Foreskin melanocyte (primary cell): ENCODE measurements at places on chromosomes 16 and 17.

GRCh38 chr17:66344473-66344872, 42.1 kb downstream of the PRKCA start:
- DNase-seq, result no peak

DNA sequence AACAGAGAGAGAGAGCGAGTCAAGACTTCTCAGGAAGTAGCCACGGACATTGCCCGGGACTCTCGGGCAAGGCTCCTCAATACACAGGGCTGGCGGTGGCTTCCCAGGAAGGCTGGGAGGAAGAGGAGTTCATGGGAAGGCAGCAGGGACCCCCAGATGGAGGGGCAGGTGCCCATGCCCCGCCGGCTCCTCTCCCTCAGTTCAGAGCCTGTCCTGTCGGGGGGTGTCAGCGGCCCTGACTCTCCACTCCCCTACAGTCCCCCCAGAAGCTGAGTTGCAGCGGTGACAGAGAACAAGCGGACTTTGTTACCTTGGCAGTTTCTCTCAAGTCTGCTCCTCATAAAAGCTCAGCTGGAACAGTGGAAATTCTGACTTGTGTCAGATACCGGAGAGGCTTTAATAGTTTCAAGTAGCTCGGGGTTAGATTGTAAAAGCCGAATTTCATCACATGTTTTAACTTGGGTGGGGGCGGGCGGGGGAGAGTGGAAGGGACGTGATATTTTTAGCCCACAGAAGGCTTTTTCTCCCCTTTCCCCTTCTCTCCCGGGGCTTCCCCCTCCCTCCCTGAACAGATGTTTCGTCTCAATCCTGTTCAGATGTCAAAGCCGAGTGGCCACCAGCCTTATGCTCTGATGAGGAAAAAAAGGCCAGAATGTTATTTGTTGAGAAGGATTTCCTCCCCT, 65.2 kb downstream of the NKD1 start:
- peak; percentile 62 for DNase-seq

GRCh38 chr17:42459801-42460281, 1.2 kb downstream of the ATP6V0A1 start:
- DNase-seq, result peak; percentile 42

DNA sequence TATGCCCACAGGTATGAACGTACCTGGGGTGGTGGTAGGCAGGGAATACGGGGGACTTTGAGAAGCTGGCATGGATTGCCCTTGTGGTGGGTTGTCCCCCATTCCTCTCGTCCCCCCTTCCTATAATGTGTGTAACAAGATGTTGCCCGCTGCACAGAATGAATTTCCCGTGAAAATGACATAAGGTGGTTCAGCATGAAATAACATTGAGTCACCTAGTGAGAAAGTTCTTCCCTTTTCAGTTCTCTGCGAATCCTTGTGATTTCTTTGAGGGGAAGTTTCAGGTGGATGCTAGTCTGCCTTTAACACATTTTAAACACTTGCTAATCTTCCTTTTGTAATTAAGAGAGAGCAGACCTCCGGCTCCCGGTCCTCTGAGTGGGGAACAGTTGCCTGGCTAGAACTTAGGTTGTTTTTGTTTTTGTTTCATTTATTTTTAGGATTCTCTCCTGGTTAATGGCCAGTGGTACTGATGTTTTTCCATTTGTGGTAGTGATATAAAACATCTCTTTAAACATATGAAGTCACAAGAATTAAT, 58.9 kb downstream of the RAP1GAP2 start:
- DNase-seq, result no peak

- no peak for DNase-seq
Observed at GRCh38 chr17:80955671-80956280, 35.9 kb upstream of the CHMP6 start.
